Hindlimb muscle (tissue), 1 donor: ENCODE measurements at places on chromosomes 5 and 9. TPM values are rescaled to one million over a fixed set of nuclear protein-coding genes. Genes with fewer than 3 reads are reported as not detected.

GRCh38 chr9:76537150-76537646 is 78.2 kb downstream of the GCNT1 start:
- peak; percentile 23 for DNase-seq

The SYK gene
- 5.0 TPM for polyA plus RNA-seq

The LAMC3 gene
- 2.1 TPM for polyA plus RNA-seq

The MOB3B gene
- 1.5 TPM for polyA plus RNA-seq

The GARNL3 gene
- 17.8 TPM for polyA plus RNA-seq

GRCh38 chr9:73680831-73681230 is 529.2 kb downstream of the ANXA1 start:
- no peak for DNase-seq

The PPP2R2B gene
- 1.2 TPM for polyA plus RNA-seq

GRCh38 chr9:100573655-100574260 is 4.1 kb upstream of the CAVIN4 start:
- no peak for DNase-seq

The LMX1B gene
- polyA plus RNA-seq = 0.28 TPM

The FAM163B gene
- not detected for polyA plus RNA-seq

GRCh38 chr9:8907868-8908267 is 1108.3 kb upstream of the DMAC1 start:
- DNase-seq = no peak

DNA sequence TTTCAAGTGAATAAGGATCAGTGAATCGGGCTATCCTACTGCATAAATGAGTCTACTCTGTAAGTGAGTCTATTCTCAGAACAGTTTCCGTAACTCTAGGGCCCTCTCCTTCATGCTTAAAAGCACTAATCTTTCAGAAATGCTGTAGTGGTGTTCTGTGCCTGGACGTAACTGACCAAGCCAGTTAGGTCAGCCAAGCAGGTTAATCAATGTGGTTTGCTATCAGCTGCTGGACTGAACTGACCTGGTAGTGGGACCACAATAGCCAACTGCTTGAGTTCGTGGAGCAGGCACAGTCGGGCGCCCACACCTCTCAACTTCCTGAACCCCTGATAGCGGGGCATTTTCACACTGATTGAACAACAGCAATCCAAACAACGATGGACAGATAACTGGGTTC is 6.8 kb downstream of the SLC1A3 start:
- DNase-seq = no peak

- no peak for DNase-seq
These were observed 11.8 kb upstream of the IFNW1 start for GRCh38 chr9:21153336-21154017.

- DNase-seq = no peak
These were observed 11.1 kb downstream of the TRIM14 start for GRCh38 chr9:98107926-98108325.

- no peak for DNase-seq
These were observed 69.3 kb downstream of the SH3RF2 start for GRCh38 chr5:146005723-146006122.

- no peak for DNase-seq
These were observed 180.4 kb downstream of the MLLT3 start for GRCh38 chr9:20441711-20442423.

- DNase-seq = peak; percentile 92
These were observed at the start of gene ZNF300 for GRCh38 chr5:150904479-150905311. Gene ZNF300, minus strand, starts transcription at chr5:150904980. Its CDS starts 1,825 bp downstream, at chr5:150903155.

GRCh38 chr9:92887880-92888338 is 10.1 kb upstream of the ZNF484 start:
- DNase-seq = no peak

The RAD23B gene
- polyA plus RNA-seq = 131 TPM

The LMAN2 gene
- 76.5 TPM for polyA plus RNA-seq

DNA sequence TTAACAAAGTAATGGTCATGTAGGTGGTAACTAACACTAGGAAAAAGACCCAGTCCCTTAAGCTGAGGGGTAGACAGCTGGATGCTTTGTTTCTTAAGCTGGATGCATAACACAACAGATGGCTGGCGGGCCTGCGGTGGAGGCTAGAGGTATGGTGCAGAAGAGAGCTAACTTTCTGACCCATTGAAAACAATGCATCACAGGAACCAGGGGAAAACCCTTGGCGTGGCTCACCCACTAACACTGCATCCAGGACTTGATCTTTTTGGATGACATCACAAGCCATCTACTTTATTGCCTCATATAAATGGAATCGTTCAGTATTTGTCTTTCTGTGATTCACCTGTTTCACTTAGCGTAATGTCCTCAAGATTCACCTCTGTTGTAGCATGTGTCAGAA is 138.7 kb downstream of the AUH start:
- DNase-seq = no peak

DNA sequence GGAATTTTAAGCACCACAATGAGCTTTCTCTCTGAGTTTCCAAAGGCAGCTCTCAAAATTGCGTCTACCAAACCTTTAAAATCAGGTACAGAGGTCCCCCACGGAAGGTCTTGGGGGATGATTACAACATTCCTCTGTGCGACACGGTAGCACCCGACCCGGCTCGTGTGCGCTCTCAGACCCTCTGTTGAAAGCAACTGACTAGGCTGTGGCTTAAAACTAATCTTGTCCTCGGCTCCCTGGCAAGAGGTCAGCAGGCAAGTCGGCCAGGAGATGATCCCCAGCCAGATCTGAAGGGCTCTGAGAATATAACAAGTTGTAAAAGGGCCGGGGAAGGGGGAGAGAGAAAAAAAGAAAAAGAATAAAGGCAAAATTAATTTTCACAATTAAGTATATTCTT is 92.6 kb upstream of the LMX1B start:
- DNase-seq = no peak

DNA sequence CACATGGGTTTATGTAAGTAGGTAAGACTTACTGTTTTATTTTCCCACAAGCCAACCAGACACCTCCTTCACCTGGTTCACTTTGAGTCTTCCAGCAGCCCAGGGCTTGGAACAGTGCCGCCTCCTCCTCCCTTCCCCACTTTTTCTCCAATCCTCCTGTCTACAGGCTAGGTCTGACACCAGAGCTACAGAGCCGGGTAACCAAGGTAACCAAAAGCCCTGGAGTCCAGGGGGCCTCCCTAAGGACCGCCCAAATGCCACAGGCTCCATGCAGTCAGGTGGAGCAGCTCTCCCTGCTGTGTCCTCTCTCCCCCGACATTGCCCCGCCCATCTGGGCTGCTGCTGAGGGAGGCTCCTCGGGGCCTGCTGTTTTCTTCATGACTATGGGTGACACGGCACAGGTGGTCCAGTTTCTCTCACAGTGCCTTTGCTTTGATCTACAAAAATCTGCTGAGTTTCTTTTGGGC is 138.0 kb upstream of the EFNA5 start:
- no peak for DNase-seq

The C9orf50 gene
- 0.26 TPM for polyA plus RNA-seq

DNA sequence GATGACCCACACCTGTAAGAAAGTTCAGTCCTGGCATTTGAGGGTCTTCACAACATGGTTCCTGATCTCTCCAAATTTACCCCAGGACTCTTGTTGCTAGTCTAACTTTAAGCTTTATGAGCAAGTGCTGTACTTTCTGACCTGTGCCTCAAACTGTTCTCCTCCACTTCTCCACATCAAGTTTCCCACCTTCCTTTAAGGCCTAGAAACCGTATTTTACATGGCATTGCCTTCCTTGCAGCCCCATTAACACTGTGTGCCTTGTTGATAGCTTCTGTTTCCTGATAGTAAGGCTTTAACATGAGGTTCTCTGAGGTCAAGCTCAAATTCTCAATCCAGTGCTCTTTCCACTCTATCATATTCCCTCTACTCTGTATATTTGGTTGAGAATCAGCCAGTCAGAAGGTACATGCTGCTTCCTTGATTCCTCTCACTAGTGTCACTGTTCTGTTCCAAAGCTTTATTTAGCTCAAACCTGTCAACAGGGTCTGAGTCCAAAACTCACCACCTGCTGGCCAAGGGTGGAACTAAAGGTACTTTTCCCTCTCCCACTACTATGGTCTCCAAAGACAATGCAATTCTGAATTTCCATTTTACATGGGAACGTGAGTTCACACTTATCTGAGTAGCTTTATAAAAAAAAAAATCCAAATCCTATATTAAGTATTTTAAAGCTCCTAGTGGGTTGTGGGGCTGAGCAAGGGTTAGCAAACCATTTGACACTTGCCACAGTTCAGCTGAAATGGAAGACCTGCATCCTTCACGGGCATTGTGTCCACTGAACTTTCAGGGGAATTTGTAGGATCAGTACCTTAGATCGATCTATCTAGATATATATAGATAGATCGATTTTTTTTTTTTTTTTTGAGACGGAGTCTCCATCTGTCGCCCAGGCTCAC is 21.1 kb downstream of the VCP start:
- no peak for DNase-seq

DNA sequence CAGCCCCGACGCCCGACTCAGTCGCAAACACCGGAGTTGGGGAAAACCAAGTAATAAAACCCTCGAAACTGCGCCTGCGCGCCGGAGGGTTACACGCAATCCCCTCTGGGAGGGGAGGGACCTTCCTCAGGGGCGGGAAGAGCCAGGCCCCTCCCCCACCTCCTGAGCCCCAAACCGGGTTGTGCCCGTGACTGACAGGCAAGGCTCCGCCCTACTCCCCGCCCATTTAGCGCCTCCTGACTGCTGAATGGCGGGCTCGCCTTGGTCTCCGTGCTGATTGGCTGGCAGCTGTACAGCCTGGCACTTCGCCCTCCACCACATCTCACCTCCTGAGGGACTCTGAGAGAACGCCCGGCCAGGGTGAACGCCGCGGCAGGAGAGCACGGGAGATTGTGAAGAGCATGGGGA is at the start of gene PRDM9:
TSS of gene PRDM9 (plus strand) at position 332 of the 408 bp plus-strand sequence. CDS start 1,425 bp downstream, outside the sequence.
- DNase-seq = peak; percentile 12

GRCh38 chr9:16726029-16726428 is 144.4 kb downstream of the BNC2 start:
- DNase-seq = peak; percentile 50

DNA sequence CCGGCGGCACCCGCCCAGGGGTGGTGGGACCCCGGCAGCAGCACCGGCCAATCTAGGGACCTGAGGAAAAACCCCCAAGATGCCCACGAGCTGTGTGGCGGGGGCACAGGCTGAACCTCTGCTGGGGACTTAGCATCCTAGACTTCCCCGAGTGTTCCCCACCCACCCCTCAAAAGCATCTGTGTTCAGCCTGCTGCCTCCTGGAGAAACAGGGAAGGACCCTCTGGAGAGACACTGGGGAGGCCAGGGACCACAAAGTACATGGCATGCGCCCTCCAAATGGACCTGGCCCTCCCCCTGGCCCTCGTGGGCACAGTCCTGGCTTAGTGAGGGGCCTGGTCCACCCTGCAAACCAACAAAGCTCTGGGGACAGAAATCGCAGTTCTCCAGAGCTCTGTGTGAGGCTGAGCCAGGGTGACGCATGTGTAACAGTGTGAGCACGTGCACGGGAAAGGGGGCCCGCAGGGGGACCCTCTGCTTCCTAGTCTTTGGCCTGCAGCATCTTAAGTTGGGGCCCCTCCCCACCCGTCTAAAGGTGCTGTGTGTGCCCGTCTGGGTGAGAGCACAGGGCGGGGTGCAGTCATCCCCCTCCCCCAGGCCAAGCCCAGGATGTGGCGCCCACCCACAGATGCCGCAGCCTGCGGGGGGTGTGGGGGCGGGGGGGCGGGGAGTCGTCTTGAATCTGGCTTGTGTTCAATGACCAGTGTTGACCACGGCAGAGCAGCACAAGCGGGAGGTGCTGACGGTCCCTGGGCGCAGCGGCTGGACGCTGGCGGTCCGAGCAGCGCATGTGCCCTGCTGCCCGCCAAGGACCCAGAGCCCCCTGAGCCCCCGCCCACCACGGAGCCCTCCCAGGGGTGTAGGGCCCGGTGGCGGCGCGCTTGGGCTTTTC is 672 bp upstream of the KCNT1 start:
- DNase-seq = no peak

DNA sequence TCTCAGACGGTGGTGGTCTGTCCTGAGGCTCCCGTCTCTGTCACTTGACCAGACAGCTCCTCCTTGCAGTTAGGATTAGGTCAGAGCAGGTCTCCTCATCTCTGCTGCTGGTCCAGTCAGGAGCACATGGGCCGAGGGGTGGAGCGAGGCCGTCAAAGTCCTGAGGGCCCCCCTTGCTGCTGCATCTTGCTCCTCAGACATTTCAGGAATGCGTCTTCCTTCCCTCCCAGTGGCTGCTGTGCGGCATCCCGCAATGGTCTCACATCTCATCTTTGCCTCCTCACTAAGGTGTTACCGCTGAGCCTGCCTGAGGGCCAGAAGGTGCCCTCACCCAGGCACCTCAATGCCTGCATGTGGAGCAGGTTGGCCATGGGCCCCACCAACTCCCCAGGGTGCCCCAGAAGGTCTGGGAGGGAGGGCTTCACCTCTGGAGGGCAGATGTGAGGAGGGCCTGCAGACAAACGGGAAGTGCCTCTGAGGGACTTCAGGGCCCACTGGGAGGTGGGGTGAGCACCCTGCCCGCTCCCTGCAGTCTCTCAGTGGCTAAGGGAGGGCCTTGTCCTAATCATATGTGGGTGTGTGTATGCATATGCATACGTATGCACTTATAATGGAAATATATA is 137.7 kb upstream of the LMX1B start:
- no peak for DNase-seq

The PAX5 gene
- 0.21 TPM for polyA plus RNA-seq

The SLC46A2 gene
- 0.18 TPM for polyA plus RNA-seq
